SK-N-SH treated with all-trans-retinoic acid at 6 μM for 48 hours (cell line): ENCODE measurements at places on chromosomes 13 and 19.
A peak's percentile ranks its signal among the peaks of the same experiment; 100 is the strongest.

- peak; percentile 95 for ATAC-seq
Observed at GRCh38 chr19:40974633-40975037, 16.4 kb upstream of the CYP2B6 start.

GRCh38 chr19:50599427-50599826 lies 31.2 kb upstream of the LRRC4B start:
- no peak for ATAC-seq

- ATAC-seq: no peak
Observed at GRCh38 chr13:60090574-60090973, 73.2 kb downstream of the DIAPH3 start.

GRCh38 chr13:20370815-20371421 lies 138.8 kb upstream of the GJB6 start:
- ATAC-seq: no peak

DNA sequence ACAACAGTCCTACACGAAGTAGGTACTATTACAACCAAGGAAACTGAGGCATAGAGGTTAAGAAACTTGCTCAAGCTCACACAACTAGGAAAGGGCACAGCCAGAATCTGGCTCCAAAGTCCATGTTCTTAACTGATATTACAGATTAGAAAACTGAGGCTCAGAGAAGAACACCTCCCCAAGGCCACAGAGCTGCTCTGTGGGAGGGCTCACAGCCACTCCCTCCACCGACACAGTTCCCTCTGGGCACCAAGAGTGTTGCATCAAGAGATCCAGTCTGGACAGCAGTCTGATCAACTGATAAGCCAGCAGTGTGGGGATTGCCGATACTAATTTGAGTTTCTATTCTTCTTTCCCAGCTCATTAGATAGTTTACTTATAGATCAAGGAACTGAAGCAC lies 29.5 kb downstream of the SLC15A1 start:
- ATAC-seq: no peak

- ATAC-seq: no peak
Observed at GRCh38 chr13:39818953-39819352, 163.5 kb downstream of the COG6 start.

- ATAC-seq: no peak
Observed at GRCh38 chr19:48673436-48674100, 751 bp upstream of the NTN5 start.

DNA sequence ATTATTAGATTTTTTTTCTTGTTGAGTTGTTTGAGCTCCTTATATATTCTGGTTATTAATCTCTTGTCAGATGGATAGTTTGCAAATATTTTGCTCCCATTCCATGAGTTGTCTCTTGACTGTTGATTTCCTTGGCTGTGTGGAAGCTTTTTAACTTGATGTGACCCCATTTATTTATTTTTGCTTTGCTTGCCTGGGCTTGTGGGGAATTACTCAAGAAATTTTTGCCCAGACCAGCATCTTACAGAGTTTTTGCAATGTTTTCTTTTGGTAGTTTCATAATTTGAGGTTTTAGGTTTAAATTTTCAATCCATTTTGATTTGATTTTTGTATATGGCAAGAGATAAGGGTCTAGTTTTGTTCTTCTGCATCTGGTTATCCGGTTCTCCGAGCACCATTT lies 124.7 kb downstream of the PCCA start:
- no peak for ATAC-seq

- peak; percentile 52; the same call in 2 of the 3 replicates for ATAC-seq
Observed at GRCh38 chr13:112619730-112620631, 32.0 kb upstream of the TUBGCP3 start.

GRCh38 chr19:8045872-8046568 lies 6.5 kb upstream of the CCL25 start:
- no peak for ATAC-seq

GRCh38 chr13:107563099-107563925 lies 652.0 kb downstream of the LIG4 start:
- no peak for ATAC-seq

- no peak for ATAC-seq
Observed at GRCh38 chr13:54536112-54536511, 1507.5 kb downstream of the OLFM4 start.

GRCh38 chr13:110168999-110169933 lies 137.7 kb downstream of the COL4A1 start:
- ATAC-seq: no peak

DNA sequence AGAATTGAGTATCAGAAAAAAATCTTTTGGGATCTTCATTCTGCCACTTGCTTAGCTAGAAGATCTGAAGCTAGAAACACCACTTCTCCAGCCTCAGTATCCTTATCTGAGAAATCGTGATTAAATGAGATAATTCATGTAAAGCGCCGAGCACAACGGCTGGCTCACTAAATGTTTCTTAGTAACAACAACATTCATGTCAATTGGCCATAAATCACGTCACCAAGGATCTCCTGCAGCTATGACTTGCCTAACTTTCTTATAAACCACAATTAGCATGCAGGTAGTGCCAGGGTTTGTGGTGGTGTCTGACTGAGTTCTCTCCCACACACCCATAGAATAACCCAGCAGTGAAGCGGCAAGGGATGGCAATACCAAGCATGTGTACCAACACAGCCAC lies 501.3 kb downstream of the EFNB2 start:
- no peak for ATAC-seq

DNA sequence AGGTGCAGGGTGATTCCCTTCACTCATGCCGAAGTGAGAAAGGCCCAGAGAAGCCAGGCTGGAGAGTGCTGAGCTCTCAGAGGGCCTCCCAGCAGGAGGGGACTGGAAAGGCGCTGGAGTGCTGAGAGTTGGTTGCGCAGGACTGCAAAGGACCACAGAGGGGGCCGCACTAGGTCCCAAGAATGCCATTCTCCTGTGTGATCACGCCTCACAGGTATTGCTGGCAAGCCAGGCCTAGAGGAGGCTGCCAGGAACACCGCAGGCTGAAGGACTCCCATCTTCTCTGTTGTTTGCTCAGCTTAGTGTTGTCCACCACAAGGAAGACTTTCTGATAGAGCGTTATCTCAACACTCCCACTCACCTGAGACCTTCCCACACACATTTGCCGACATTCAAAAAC lies 165.0 kb downstream of the FGF14 start:
- no peak; the same call in 2 of the 3 replicates for ATAC-seq

GRCh38 chr19:38650911-38651584 lies 3.6 kb downstream of the ACTN4 start:
- peak; percentile 24 for ATAC-seq

DNA sequence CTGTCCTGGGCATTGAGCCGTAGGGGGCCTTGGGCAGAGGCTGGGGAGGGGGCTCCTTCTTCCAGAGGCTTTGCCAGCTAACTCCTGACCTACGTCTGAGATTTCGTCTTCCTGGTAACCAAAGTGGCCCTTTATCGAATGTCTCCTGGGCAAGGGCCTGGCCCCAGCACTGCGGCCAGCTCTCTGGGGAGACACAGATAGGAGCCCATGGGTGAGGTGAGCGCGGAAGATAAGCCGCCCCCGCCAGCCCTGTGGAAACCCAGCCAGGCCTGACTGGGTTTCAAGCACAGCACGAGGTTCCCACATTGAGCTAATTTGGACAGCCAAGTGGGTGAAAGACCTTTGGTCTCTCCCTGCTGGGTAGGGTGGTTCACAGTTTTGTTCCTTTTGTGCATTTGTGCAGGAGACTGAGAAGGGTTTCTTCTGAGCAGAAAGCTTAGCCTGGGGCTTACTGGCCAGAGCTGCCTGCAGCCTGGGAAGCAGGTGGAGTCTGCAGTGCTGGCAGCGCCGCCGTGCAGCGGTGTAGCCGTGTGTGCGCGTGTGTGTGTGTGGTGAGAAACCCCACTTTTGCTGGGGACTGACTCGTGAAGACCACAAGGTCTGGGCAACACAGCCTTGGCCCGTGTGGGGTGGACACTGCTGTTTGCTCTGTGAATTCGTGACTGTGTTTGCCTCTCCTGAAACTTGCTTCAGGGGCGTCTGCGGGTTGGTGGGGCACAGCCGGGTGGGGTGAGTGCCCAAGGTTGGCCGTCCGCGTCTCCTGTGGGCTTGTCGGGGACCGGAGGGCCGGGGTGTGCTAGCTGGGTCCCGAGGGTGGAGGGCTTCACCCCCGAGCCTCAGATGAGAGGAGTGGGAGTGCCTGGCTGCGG lies 2.5 kb downstream of the BSG start:
- peak; percentile 49 for ATAC-seq

DNA sequence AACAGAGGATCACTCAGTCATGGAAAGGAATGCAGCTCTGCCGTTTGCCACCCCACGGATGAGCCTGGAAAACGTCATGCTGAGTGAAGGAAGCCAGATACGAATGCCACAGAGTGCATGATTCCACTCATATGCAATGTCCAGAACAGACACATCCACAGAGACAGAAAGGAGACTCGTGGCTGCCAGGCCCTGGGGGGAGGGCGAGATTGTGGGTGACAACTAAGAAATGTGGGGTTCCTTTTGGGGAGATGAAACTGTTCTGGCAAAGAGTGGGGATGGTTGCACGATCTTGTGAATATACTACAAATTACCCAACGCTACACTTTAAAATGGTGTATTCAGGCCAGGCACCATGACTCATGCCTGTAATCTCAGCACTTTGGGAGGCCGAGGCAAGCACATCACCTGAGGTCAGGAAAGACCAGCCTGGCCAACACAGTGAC lies 27.2 kb upstream of the NAPA start:
- peak; percentile 92 for ATAC-seq

DNA sequence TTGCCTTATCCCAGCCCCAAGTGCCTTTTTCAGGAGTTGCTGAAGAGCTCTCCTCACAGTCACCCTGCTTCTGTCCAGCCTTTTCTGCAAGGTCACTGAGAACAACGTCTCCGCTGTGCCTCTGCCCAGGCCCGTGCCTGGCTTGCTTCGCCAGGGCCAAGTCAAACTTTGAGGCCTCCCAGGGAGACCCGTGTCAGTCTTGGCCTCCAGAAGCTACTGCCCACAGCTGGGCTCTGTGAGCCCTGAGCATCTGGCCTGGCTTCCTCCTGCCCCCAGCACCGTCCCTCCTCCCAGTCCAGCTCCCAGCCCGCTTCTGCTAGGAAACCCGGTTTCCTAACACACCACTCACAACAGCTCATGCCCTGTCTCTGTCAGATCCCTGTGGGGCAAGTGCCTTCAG lies 165.9 kb downstream of the TEX29 start:
- no peak for ATAC-seq

- peak; percentile 80 for ATAC-seq
Observed at GRCh38 chr13:73835138-73835721, 299.0 kb downstream of the KLF12 start.

DNA sequence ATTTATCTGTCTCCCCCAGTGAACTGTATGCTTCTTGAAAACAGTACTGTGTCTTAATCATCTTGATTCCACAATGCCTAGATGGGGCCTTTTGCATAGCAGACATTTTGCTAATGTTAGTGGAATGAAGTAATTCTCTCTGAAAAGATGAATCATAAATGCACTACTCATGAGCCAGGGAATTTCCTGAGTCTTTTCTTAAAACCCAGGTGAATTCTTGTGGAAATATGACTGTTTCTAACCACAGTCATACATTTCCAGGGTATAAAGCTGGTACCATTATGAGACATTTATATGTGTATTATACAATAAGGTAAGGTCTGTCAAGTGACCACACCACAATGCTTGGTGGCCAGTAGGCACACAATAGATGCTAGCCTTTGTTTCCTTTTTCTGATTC lies 5.5 kb upstream of the KCTD4 start:
- ATAC-seq: peak; percentile 93

- ATAC-seq: no peak
Observed at GRCh38 chr19:35225951-35226350, 2.6 kb downstream of the FAM187B start.

DNA sequence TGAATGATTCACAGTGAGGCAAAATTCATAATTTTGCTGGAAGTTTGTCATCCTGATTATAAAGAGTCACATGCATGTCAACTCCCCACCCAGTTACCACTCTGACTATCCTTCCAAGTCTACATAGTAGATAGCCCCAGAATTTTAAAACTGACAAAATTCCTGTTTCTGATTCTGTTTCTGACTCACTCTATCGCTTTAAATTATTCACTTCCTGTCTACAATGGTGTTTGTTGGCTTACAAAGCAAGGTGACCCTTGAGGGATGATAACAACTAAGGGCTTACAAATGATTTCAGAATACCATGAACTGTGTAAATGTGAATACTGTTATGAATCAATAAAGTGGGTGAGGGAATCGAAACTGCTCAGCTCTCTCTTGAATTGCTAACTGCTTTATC lies 98.7 kb upstream of the KL start:
- no peak for ATAC-seq

- ATAC-seq: no peak
Observed at GRCh38 chr13:45787346-45787745, 64.2 kb downstream of the SIAH3 start.
